ENCODE measurements at places on chromosomes 5 and 9.

DNA sequence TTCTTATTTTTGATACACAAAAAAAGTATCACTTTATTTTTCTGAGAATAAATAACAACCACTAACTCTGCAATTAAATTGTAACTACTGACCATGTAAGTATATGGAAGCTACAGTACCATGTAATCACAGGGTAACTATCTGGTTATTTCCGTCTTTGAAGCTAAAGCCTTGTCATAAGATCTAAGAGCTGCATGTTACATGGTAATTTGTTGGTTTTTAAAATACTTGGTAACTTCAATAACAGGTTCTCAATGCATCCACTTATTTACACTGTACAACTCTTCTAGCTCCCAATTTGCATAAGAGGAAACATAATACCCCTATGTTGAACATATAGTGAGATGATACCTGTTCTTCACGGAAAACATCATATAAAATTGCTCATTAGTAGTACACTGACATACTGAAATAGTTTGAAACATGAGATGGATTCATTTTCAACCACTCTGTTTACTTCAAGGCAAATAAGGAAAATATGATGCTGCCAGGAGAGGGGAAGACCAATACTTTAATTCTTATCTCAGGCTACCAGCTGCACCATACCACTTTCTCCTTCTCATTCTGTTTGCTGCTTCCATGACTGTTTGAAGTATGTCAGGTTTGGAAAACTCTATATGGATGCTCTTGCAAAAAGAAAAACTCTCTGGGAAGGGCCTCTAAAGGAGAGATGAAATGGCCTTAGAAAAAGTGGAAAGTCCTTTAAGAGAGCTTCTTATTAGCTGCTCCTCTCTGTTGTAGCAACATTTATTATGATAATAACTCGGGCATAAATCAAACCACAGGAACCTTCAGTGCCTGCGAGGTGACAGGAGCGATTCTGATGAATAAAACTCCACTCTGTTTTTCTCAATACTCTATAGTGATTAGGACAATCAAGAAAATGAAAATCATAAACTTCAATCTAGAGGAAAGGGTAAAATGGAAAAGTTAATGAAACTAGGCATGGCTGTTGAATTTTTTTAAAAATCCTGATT lies 150.2 kb downstream of the KIAA0825 start:
- ATAC-seq = no peak

DNA sequence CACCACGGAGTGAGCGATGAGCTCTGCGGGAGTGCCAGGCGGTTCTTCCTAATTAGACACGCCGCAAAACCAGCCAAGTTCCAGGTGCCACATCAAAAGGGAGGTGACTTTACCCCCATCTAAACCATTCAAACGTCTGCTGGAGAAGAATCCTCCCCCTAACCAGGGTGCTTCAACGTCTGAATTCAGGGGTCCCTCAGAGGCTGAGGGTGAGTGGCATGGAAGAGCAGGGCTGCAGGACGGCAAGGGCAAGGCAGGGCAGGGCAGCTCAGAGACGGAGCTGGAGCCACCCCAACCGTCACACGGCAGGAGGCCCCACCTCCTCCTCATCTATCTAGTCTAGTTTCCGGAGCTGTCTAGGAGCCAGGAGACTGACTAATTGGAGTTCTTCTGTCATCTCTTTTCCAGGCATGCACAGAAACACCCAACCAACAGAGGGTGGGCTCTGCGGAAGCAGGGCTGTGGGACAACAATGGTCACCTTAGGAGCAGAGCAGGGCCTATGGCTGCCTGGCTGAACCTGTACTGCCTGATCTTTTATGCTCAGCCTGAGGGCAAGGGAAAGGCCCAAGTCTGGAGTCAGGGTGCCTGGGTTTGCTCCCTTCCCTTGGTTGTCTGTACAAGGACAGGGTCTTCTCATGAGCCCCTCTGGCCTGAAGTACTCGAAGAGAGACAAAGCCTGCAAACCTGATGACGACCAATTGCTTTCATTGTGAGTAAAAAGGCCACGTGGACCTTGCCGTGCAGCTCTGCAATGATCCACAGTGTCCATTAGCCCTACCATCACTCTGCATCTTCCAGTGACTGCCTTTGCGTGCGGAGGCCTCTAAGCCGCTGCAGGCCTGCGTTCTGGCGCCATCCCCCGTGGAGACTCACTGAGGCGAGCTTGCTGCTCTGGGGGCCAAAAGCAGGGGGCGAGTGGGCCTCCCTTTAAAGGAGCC lies 81.0 kb upstream of the SLC25A51 start:
- ATAC-seq = peak; percentile 62

DNA sequence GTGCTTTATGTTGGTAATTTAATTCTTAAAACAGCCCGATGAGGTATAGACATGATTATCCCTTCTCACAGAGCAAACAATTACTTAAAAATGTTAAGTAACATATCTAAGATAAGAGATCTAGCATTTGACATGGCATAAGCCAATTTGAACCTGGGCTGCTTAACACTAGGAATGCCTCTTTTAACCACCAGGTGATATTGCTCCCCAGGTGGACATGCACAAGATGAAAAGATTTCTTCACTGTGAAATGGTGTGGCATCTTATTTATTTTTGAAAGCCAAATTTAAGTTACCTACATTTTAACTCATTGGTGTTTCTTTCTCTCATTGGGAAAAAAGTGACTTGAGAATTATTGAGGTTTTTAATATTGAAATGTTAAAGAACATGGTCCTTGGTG lies 15.8 kb upstream of the LRRC70 start:
- no peak for ATAC-seq

- ATAC-seq = no peak
Measured at GRCh38 chr5:151685749-151686673, 704 bp downstream of the SPARC start.

DNA sequence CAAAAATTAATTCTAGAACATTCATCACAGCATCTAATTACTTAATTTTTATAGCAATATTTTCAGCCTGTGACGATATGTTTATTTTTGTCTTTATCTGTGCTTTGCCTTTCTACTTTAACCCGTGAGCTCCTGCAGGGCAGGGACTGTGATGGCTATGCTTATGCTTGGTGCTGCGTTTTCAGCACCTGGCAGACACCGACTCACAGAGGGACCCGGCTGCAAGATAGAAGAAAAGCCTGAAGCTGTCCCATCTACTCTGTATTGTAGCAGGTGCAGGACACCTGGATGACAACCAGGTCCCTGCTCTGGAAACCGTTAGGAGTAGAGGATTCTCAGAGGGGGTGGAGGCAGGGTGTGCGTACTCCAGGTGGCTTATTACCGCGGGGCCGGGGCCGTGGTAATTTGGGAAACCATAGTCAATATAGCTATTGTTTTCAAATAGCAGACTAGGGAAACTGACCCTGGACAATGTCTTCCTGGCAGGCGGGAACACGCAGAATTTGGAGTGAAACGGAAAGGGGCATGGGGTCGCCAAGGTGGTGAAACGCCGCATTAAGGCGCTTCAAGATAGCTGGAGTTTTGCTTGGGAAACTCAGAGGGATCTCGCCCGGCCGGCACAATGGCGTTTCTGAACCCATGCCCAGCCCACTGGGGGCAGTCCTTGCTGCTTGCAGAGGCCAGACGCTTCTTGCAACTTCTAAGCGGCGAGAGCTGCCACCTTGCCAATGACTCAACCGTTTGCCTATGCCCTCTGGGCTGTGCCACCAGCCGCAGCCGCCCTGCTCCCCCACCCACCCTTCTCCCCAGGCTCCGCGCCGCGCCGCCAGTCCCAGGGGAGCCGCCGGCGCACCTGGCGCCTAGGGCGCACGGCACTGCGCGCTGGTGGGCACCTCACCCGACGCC lies 140.1 kb upstream of the PALM2AKAP2 start:
- ATAC-seq = no peak

DNA sequence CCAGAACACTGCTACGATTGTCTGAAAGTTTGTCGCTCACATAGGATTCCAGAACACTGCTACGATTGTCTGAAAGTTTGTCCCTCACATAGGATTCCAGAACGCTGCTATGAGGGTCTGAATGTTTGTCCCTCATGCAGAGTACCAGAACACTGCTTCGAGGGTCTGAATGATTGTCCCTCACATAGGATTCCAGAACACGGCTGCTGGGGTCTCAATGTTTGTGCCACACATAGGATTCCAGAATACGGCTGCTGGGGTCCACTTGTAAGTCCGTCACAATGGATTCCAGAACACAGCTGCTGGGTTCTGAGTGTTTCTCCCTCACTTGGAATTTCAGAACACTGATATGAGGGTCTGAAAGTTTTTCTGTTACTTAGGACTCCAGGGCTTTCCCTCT lies 203.3 kb downstream of the FOXD4L6 start:
- no peak for ATAC-seq

DNA sequence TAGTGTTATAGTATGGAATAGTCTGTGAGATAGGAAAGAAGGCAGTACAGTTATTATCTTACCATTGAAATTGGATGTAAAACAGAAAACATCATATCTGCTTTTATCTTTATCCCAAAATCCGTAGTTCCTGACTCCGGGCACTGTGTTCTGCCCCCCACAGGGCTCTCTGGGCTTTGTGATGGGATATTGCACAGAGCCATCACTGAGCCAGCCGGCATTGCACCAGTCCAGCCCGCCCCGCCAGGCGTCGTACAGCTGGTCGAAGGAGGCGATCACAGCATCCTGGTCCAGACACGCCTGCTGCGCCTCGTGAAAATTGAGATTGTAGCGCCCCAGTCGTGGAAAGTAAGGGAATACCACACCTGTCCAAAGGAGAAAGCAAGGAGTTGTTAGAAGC lies 76.4 kb downstream of the HAPLN1 start:
- ATAC-seq = no peak

- ATAC-seq = no peak
Measured at GRCh38 chr9:16561121-16561520, 309.3 kb downstream of the BNC2 start.

- ATAC-seq = no peak
Measured at GRCh38 chr5:7221041-7221440, 174.9 kb upstream of the ADCY2 start.

DNA sequence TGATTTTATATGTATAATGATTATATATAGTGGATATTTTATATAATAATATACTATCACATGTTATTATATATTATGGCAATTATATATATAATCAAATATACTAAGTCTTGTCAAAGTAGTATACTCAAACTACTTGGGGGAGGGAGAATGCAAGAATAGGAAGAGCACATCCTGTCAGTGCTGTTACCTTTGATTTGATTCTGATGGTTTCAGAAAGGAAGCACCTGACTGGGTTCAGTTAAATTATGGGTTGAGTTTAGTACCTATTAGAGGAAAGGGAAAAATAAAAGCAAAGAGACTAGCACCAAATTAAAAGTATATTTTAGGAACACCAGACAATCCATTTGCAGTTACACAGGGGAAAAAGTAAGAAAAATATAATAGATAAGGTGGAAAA lies 107.6 kb downstream of the GRIA1 start:
- no peak for ATAC-seq

- ATAC-seq = no peak
Measured at GRCh38 chr5:86861512-86861911, 243.8 kb downstream of the COX7C start.

DNA sequence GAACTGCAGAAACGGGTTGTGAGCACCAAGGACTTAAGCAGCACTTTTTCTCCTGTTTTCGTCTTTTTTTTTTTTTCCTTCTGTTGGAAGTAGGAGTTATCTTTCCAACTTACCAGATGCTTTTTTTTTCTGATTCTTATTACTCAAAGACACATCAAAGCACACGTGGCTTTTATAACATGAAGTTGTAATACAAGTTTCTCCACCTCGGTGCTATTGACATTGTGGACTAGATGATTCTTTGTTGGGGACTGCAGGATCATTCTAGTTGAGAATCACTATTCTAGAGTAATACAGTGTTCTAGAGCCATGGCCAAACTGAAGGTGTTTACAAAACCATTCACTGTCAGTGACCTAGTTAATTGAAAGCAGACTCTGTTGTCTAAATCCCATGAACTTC lies 51.5 kb downstream of the MYO10 start:
- no peak for ATAC-seq

DNA sequence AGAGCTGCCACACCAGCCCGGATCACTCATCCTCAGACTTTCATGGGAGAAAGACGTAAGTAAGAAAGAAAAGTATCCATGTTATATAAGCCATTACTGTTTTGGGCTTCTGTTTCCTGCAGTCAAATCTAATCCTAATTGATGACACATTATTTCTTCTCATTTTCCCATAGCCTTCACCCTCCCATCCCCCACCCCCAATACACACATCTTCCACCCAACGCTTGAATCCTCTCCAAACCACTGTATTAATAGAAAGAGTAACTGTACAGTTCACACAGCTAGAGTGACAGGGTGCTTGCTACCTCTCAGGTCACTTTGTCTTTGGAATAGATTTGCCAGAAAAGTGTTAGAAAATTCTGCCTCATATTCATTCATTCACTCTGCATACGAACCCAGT lies 69.3 kb upstream of the IL17B start:
- ATAC-seq = no peak

GRCh38 chr5:73204332-73204731 lies 31.3 kb downstream of the TMEM174 start:
- ATAC-seq = no peak

DNA sequence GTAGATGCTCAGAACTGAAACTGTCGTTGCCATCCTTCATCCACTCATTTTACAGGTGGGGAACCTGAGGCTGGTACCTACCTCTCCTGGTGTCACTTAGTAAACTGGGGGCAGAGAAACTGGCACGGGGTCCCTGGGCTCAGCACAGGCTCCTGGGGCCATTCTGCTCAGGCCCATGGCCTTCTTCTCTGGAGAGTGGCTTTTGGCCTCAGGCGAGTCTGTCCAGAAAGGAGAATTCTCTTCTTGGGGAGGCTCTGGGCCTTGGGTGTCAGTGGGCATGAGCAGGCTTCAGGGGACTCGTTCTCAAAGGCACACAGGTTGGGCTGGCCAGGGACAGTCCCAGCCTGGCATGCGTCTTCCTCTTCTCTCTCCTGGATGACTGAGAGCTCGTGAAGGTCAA lies 24.6 kb downstream of the COL5A1 start:
- peak; percentile 49 for ATAC-seq

DNA sequence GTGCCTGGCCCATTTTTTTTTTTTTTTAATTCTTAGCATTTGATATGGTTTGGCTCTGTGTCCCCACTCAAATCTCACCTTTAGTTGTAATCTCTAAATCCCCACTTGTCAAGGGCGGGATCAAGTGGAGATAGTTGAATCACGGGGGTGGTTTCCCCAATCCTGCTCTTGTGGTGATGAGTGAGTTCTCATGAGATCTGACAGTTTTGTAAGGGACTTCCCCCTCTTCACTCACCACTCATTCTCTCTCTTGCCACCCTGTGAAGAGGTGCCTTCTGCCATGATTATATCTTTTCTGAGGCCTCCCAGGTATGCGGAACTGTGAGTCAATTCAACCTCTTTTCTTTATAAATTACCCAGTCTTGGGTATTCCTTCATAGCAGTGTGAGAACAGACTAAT lies 27.2 kb downstream of the NDUFAF2 start:
- peak; percentile 99 for ATAC-seq

DNA sequence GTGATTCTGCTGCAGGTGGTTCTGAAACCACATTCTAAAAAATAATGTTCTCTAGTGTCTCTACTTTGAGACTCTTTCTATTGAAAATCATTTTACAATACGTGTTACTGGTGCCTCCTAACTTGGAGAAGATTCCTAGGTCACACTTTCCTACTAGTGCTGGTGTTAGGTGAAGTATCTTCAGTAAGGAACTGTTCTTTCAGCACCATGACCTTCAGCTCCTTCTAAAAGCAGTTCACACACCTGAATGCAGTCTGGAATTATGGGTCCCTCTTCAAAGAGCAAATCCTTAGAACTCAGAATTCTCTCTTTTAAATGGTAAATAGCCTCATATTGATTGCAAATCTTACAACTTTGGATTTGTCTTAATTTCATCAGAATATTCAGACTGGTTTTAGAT lies 10.6 kb upstream of the DPYSL3 start:
- ATAC-seq = no peak

- ATAC-seq = no peak
Measured at GRCh38 chr5:170405817-170406216, 16.6 kb upstream of the KCNMB1 start.
